Brain (organoid and tissue), 16 donors: ENCODE measurements at places on chromosomes 1 and 21.

GRCh38 chr1:57674801-57675200, 250.9 kb upstream of the DAB1 start:
- DNase-seq: no peak

DNA sequence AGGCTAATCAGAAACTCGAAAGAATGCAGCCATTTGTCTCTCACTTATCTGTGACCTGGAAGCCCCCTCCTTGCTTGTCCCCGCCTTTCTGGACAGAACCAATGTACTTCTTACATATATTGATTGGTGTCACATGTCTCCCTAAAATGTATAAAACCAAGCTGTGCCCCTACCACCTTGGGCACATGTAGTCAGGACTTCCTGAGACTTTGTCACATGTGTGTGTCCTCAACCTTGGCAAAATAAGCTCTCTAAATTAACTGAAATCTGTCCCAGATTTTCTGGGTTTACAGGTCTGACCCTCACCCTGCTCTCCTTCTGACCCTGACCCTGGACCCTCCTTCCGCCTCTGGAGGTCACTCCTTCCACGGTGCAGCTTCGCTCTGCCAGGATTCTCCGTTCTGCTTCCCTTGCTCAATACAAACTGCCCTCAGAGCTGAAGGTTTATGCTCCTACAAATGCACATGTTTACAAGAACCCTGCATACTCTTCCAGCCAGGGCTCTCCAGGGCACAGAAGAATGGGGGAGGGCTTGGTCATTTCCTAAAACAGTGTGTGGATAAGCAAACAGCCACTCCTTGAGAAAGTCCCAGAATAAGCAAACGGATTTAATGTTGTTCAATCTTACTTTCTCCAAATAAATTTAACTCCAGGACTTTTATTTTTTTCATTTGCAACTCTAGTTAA, 160.5 kb downstream of the ACTL8 start:
- no peak for DNase-seq

DNA sequence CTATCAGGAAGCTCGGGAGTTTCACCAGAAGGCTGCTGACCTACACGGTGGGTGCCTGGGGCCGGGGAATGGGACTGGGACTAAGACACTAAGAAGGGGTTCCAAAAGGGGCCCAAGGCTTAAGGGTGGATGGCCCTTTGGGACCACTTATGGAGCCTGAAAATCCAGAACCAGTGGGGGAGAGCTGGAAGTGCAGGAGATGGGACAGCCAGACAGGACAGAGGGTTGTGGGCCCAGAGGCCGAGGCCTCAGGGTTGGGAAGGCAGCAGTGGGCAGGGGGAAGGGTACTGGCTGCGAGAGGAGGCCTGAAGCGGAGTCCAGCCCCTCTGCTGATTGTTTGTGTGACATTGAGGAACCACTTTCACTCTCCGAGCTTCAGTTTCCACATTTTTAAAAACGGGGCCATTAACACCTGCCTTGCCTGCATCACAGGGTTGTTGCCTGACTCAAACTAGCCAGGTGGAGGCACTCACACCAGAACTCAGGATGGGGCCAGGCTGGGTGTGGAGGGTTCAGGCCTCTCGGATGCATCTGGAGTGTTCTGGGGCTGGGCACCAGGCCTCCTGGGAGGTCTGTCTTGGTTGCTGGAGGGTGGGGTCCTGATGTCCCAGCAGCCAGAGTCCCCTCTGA, 3.0 kb downstream of the TTC24 start:
- no peak for DNase-seq

- DNase-seq: no peak
These were observed 36.0 kb downstream of the GNG4 start for GRCh38 chr1:235613602-235614001.

GRCh38 chr1:64721576-64722145, 23.2 kb upstream of the RAVER2 start:
- no peak for DNase-seq
